ENCODE measurements at places on chromosomes 13 and 19.
A peak's percentile ranks its signal among the peaks of the same experiment; 100 is the strongest.

DNA sequence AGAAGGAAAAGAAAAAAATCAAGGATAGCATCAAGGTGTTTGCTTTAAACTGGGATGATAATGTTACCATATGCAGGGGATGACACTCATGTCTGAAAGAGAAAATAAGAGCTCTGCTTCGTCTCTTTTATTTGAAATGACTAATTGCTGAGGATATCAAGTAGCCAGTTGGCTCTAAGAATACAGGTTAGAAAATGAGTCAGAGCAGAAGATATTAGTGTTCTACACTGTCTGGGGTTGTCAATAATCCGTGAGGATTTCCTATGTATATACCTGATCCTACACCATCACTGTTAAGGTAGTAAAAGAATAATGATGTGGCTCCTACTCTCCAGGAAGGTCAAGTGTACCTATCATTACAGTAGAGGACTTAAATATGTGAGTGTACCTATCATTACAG is 562.5 kb downstream of the GPC6 start:
- no peak for ATAC-seq

DNA sequence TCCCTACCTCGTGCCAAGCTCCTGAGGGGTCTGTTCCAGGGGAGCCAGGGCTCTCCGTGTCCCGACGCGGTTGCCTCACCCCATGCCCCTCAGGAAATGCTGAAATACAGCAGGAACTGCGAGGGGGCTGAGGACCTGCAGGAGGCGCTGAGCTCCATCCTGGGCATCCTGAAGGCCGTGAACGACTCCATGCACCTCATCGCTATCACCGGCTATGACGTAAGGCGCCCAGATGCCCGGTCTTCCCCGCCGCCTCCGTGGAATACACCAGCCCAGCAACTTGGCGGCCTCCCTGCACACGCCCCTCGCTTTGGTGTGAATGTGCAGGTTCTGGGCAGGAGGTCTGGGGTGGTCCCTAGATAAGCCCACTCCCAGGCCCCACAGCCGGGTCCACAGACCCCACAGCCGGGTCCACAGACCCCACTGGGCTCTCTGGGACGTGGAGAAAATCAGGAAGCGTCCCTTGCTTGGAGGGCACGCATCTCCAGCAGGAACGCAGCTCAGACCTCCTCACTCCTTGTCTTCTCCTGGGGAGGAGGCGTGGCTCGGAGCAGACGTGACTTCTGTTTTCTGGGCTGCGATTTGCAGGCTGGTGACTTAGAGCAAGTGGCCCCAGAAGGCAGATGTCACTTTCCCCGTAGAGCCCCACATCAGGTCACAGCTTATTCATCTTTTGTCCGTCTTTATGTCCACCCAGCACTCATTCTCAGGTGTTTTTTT is 19.4 kb upstream of the F7 start:
- no peak for ATAC-seq

DNA sequence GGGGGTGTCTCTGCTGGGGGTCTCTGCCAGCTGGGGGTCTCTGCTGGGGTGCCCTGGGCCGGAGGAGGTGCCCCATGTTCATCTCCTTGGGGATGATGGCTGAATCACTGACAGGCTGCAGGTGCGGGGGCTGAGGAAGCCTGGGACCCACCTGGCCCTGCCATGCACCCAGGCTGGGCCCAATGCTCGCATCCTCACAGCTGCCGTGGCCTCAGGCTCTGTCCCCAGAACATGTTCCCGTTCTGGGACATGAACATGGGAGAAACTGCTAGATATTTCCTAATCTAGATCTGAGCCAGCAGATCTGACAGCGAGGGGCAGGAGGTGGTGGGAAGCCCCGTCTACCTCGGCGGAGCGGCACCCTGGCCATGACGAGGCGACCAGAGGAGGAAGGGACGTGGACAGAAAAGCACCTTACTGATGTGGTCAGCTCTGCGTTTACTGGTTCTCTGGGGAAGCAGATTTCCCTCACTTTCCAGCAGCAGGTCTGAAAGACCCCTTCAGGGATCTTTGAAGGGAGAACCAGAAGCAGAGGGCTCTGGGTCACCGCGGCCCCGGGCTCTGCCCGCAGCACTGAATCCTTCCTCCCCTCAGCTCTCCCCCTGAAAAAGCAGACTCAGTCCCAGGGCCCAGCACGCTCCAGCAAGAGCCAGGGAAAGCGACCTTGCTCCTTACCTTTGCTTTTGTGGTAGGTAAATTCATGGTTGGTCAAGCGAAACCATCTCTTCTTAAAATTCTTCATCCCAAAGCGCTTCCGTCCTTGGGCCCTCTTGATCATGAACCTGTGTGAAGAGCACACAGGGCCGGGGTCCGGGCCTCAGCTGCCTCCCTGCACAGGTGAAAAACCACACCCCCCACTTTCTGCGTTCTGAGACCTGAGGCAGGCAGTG is 26.5 kb upstream of the C13orf46 start:
- ATAC-seq = no peak

GRCh38 chr13:36639610-36640009 is 34.2 kb upstream of the SERTM1 start:
- ATAC-seq = no peak

DNA sequence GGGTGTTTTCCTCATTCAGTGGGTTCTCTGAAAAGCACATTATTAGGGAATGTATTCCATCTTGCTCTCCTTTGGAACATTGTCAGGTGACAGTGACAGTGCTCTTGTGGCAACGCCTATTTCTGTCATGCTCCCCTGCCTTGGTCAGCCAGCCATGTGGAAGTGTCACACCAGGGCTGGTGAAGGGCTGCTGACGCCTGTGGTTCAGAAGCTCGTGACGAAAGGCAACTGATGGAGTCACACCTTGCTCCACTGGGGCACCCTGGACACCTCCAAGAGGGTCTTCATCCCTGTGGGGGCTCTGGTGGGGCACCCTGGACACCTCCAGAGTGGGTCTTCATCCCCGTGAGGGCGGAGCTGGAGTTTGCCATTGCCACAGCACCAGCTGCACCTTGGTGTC is 68.9 kb upstream of the GPR183 start:
- peak; percentile 60 for ATAC-seq

- peak; percentile 49 for ATAC-seq
These were observed 1.7 kb downstream of the PCDH8 start for GRCh38 chr13:52846567-52847321.

DNA sequence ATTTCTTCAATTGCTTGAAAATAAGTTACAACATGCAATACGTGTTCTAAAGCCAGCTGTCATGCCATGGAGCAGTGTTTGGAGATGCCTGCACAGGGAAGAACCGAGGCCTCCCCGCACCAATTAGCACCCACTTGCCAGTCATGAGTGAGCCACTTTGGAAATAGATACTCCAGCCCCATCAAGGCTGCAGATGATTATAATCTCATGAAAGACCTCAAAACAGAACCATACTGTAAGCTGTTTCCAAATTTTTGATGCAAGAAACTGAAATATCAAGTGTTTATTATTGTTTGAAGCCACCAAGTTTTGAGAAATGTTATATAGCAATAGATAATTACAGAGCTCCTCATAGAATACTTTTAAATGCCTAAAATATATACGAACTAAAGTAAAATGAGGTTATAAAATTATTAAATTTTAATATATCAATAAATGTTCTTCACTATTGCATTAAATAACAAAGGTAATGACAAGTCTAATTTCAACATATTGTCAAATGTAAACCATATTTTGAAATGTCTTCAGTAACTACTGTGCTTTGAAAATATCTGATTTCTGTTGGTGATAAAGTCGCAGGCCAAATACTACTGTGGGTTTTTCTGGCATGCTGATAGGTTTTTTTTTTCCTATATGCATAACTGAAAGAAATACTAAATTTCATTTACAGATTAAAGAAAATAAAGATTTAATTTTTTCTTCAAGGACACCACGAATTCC is 43.0 kb downstream of the DIAPH3 start:
- no peak for ATAC-seq

- no peak for ATAC-seq
These were observed 3.3 kb upstream of the GPR183 start for GRCh38 chr13:99310382-99311031.
